ENCODE measurements at places on chromosomes 5 and 9. TPM values are rescaled to one million over a fixed set of nuclear protein-coding genes. Genes with fewer than 3 reads are reported as not detected.

GRCh38 chr9:78397454-78397853, 100.5 kb downstream of the PSAT1 start:
- no peak overlapping the region for H3K4me3 ChIP-seq
- H3K27ac ChIP-seq = no peak overlapping the region
- no peaks in the 10 kb centered on the region for H3K36me3 ChIP-seq
- H3K27me3 ChIP-seq = no peaks in the 10 kb centered on the region
- peaks cover 2% of the 10 kb centered on the region for H3K4me1 ChIP-seq

- no peak overlapping the region for H3K4me3 ChIP-seq
- no peak overlapping the region for H3K27ac ChIP-seq
- no peaks in the 10 kb centered on the region for H3K4me1 ChIP-seq
- no peaks in the 10 kb centered on the region for H3K36me3 ChIP-seq
Observed at GRCh38 chr5:98268162-98268860, 505.2 kb upstream of the RGMB start.

DNA sequence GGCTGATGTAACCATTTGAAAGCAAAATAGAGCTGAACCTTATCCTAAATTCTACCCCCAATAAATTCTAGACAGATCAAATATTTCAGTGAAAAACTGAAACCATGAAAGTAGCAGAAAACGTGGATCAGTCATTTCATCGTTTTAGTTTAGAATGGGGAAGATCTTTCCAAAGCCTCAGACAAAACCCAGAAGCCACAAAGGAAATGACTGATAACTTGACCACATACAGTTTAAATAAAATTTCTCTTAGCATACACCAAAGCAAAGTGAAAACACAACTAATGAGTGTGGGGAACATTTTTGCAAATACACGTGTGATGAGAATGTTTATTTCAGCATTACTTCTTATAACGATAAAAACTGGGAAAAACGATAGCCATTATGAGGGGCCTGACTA, 284.8 kb downstream of the ADGRV1 start:
- no peaks in the 10 kb centered on the region for H3K4me1 ChIP-seq
- H3K36me3 ChIP-seq = no peaks in the 10 kb centered on the region
- H3K27me3 ChIP-seq = 0 out of 2 replicates have a peak, but pooled peaks cover 2% of the 10 kb centered on the region
- no peak overlapping the region for H3K27ac ChIP-seq
- no peak for DNase-seq
- H3K4me3 ChIP-seq = no peak overlapping the region

DNA sequence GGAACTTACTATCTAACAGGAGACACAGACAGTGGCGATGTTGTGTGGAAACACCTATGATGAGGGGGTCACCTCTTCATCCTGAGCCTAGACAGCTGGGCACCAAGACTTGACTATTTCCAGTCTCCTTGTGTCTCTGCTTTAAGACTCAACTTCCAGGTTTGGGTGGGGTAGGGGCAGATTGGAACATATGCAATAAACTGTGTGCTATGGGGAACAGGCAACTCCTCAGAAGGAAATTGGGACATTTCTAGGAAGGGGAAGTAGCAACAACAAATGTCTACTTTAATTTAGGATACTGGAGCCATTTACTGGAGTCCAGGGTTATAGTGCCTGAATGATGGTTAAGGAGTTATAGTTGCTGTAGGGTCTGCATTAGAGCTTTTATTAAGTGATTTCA, 57.3 kb downstream of the FGF18 start:
- H3K27me3 ChIP-seq = no peaks in the 10 kb centered on the region
- H3K36me3 ChIP-seq = no peaks in the 10 kb centered on the region
- H3K27ac ChIP-seq = no peak overlapping the region
- no peak overlapping the region for H3K4me3 ChIP-seq
- no peaks in the 10 kb centered on the region for H3K4me1 ChIP-seq
- DNase-seq = no peak

GRCh38 chr5:34038390-34038789, 4.6 kb downstream of the C1QTNF3 start:
- H3K27ac ChIP-seq = no peak overlapping the region
- H3K36me3 ChIP-seq = no peaks in the 10 kb centered on the region
- H3K4me3 ChIP-seq = no peak overlapping the region
- no peaks in the 10 kb centered on the region for H3K4me1 ChIP-seq
- no peaks in the 10 kb centered on the region for H3K27me3 ChIP-seq

The PPP3R2 gene
- not detected for total RNA-seq

The PCDHA9 gene
- total RNA-seq = under 0.01 TPM

DNA sequence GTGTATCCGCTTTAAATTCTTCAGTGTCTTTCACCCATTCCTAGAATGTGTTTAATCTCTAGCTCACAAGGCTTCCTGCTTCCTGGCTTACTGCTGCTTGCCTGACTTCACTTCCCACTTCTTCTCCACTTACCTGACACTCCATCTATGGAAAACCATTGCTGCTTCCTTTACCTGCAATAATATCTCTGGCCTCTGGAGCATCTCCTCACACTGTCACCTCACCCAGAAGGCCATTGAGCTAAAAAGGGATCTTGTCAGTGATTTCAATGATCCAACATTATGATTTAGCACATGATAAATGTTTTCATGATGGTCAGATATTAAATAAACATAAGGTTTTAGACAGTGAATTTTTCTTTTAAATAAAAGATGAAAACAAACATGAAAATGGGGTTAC, 281.1 kb downstream of the MRPS30 start:
- H3K4me1 ChIP-seq = no peaks in the 10 kb centered on the region
- no peaks in the 10 kb centered on the region for H3K27me3 ChIP-seq
- no peak overlapping the region for H3K4me3 ChIP-seq
- no peak overlapping the region for H3K27ac ChIP-seq
- H3K36me3 ChIP-seq = no peaks in the 10 kb centered on the region

The TEX48 gene
- total RNA-seq = not detected

DNA sequence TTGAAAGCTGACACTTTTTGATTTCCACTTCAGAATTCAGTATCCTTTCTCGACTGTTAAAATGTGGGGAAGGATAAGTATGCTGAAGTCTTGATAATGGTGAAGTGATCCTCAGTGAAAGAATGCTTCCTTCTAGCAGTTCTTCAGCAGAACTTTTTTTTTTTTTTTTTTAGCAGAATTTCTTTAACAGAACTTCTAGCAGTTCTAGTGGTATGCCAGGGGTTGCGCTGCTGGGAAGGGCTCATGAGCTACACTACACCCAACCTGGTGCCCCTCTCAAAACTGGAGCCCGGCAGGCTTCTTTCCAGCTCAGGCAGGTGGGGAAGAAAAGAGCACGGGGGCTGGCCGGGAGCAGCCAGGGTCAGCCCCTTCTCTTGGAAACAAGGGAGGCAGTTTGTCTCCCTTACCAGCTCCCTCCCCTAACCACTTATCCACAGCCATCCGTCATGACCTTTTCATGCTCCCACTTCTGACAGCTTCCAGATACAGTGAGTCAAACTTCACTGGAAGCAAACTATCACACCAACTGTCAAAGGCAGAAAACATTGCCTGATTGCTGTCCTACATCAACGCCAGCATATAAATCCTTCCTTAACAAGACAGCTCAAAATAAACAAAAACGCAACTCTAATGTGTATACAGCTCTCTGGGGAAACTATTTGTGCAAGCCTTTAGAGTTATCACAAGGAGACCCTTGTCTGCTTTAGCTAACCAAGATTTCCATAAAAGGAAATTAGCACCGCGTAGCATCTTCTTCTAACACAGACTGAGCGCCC, 211.5 kb downstream of the GAPVD1 start:
- no peaks in the 10 kb centered on the region for H3K27me3 ChIP-seq
- peaks cover 11% of the 10 kb centered on the region for H3K36me3 ChIP-seq
- peaks cover 24% of the 10 kb centered on the region for H3K4me1 ChIP-seq
- DNase-seq = peak; percentile 43
- no peak overlapping the region for H3K4me3 ChIP-seq

DNA sequence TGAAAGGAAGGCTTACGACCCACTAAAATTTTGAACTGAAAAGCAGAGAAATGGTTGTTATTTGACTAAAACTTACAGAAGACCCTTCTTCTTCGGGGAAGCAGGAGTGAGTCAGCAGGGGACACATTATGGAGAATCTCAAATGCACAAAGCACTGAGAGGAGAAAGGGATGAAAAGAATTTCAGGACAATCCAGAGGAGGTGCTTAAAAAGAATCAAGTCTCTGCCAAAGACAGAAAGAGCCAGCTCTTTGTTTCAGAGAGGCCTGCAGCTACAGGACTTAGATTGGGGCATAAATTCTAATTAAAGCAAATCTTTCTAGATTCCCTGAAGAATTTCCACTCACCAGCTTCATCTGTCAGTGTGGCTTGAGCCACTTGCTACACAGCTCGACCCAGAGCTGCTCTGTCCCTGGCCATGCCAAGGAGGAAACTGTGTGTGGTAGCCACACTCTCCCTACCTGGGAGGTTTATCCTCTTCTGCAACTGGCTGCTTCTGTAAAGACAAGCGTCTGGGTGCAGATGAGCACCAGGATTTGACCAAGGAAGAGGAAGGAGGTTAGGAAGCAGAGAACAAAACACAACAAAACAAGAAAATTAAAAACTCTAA, 89.9 kb downstream of the SEMA5A start:
- peaks cover 37% of the 10 kb centered on the region for H3K4me1 ChIP-seq
- no peaks in the 10 kb centered on the region for H3K36me3 ChIP-seq
- H3K4me3 ChIP-seq = no peak overlapping the region
- H3K27me3 ChIP-seq = 0 out of 2 replicates have a peak, but pooled peaks cover 5% of the 10 kb centered on the region
- H3K27ac ChIP-seq = no peak overlapping the region
- DNase-seq = no peak

The ANKRD34B gene
- not detected for total RNA-seq

- no peak overlapping the region for H3K4me3 ChIP-seq
- no peaks in the 10 kb centered on the region for H3K4me1 ChIP-seq
- H3K27ac ChIP-seq = no peak overlapping the region
- H3K27me3 ChIP-seq = no peaks in the 10 kb centered on the region
- H3K36me3 ChIP-seq = no peaks in the 10 kb centered on the region
Observed at GRCh38 chr9:100575765-100576386, 2.0 kb upstream of the CAVIN4 start.

DNA sequence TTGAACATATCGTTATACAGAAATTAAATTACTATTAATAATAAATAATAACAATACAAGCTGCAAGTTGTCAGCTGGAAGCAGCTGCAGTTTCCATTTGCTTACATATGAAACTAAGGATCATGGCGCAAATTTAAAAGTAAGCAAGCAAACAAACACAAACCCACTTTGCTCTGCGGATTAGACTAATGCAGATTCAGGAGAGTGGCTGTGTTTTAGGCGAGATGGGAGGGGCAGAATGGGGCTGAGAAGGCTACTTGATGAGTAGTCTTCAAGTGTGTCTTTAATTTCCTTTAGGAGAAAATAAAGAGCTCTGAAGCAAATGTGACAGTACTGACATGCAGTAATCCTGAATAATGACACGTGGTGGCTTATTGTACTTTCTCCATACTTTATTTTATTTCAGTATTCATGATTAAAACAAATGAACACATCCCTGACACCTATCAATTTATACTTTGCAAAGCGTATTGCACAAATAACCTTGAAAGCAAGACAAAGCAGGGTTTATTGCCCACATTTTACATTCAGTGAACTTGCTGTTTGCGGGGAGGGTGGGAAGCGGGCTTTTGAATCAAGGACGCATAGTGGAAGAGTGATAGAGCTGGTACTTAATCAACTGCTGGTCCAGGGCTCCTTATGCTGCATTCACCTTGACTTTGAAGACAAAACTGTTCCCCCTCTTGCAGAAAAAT, 221.4 kb upstream of the TRIM32 start:
- no peak overlapping the region for H3K27ac ChIP-seq
- no peaks in the 10 kb centered on the region for H3K27me3 ChIP-seq
- no peak overlapping the region for H3K4me3 ChIP-seq

DNA sequence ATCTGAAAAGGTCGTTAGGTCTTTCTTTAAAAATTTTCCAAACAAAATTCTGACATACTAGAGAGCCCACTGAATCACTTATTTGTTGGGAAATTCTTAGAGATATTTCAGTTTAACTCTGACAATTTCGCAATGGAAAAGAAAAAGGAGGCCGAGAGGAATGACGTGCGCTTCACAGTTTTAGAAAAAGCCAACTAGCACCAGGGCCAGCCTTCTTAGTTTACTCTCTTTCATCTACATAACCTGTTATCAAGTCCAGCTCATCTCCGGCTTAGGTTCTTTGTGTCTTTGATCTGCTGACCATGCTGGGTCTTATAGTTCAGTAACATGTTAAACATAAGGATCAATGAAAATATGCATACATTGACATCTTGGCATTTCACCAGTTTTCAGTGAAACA, 201.7 kb upstream of the TAS2R1 start:
- H3K36me3 ChIP-seq = no peaks in the 10 kb centered on the region
- H3K4me3 ChIP-seq = no peak overlapping the region
- no peaks in the 10 kb centered on the region for H3K27me3 ChIP-seq
- DNase-seq = no peak
- H3K27ac ChIP-seq = no peak overlapping the region

DNA sequence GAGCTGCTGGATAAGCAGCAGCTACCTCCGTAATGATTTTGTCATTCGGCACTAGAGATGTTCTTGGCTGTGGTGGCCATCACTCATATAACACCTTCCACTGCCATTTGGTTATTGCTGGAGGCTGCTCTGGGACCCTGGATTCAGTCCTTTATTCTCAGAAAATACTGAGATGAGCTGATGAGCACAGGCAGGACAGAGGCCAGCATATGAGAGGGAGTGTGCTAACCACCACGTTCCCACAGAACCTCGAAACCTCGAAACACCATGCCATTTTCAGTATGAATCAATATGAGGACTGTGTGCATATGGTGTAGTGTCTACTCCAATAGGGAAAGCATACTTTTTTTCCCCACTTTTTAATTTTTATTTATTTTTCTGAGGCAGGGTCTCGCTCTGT, 56.6 kb downstream of the ADAM19 start:
- no peak overlapping the region for H3K27ac ChIP-seq
- DNase-seq = no peak
- no peak overlapping the region for H3K4me3 ChIP-seq
- peaks cover 69% of the 10 kb centered on the region for H3K36me3 ChIP-seq
- peaks cover 35% of the 10 kb centered on the region for H3K4me1 ChIP-seq

The CCDC180 gene
- 0.03 TPM for total RNA-seq

GRCh38 chr5:65261499-65261898, 220.2 kb downstream of the ADAMTS6 start:
- no peak overlapping the region for H3K27ac ChIP-seq
- DNase-seq = no peak
- H3K4me3 ChIP-seq = no peak overlapping the region
- peaks cover 11% of the 10 kb centered on the region for H3K4me1 ChIP-seq
- H3K27me3 ChIP-seq = no peaks in the 10 kb centered on the region
- H3K36me3 ChIP-seq = no peaks in the 10 kb centered on the region

DNA sequence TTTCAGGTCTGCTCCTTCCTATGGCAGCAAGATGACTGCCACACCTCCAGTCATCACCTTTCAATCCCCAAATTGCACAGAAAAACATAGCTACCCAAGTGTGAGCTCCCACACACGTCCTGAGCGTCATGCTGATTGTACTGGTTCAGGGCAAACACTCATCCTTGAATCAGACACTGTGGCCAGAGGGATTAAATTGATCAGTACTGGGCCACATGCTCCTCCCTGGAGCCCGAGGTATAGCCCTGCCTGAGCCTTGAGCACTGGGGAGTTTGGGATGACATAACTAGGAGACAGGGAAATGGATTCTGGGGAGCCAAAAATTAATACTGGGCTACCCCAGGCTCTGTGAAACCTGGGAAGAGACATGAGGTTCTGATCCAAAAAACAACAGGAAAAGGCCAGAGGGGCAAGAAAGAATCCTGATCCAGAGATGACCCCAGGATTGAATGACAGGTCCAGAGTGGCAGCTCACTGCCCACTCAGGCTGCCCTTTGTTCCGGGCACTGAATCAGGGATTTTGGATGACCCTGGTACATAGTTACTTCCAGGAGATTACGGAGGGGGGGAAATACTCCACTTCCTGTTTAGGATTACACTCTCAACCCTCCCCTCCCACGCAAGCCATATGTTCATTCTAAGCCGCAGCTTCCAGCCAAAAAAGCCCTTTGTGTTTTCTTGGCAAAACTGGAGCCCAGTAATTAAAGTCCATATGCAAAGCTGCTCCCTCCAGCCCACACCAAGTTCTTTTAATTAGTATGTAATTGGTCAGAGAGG, 141.6 kb upstream of the SPRY4 start:
- H3K4me3 ChIP-seq = no peak overlapping the region
- no peaks in the 10 kb centered on the region for H3K36me3 ChIP-seq
- peak; percentile 39 for DNase-seq
- peak overlapping the region; percentile 23 for H3K27ac ChIP-seq
- no peaks in the 10 kb centered on the region for H3K27me3 ChIP-seq

The CSF1R gene
- 1.2 TPM for total RNA-seq
